ENCODE measurements at places on chromosomes 6 and 20. TPM values are rescaled to one million over a fixed set of nuclear protein-coding genes. Genes with fewer than 3 reads are reported as not detected.

The RNF144B gene
- 142 TPM for total RNA-seq

The TP53TG5 gene
- total RNA-seq, result not detected

The GPX5 gene
- total RNA-seq, result not detected

The PAK1IP1 gene
- 28.7 TPM for total RNA-seq

The UFL1 gene
- 27.1 TPM for total RNA-seq

The MCCD1 gene
- not detected for total RNA-seq

The ZNF165 gene
- total RNA-seq, result 7.5 TPM

The SESN1 gene
- 20.5 TPM for total RNA-seq
